Activated naive CD8-positive, alpha-beta T cell treated with anti-CD3 and anti-CD28 coated beads for 36 hours (primary cell): ENCODE measurements at places on chromosomes 6 and 20.
A peak's percentile ranks its signal among the peaks of the same experiment; 100 is the strongest.

GRCh38 chr6:160974304-160974771 lies 17.2 kb upstream of the MAP3K4 start:
- DNase-seq: no peak

DNA sequence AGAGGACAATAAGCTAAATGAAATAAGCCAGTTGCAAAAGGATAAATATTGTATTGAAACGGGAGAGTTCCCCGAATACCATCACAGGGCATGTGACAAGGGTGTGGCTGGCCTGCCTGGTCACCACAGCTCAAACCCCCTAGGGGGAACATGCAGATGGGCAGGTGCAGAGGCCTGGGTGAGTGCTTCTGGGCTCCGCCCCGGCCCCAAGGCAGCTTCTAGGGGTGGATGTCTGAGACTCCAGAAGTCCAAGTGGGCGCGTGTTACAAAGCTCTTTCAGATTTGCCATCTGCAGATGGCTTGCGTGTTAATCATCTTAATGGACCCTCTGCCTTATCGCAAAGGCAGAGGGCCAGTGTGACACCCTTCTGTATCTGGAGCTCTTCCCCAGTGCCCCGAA lies 559.2 kb upstream of the IMPG1 start:
- DNase-seq: no peak

GRCh38 chr20:44580581-44581268 lies 1.7 kb upstream of the PKIG start:
- DNase-seq: no peak

DNA sequence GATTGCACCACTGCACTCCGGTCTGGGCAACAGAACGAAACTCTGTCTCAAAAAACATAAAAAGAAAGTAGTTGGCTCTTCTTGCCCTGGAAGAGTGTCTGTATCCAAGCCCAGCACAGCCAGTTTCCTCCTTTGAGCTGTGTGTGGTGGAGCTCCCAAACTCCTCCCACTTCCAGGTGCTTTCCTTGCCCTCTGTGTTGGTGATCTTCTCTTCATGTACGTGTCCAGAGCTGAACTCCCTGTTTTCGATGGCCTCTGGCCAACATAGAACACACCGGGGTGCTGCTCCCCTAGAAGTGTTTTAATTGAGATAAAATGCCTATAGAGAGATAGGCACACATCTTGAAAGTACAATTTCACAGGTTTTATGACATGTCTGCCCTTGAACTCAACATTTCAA lies 16.7 kb upstream of the SGK2 start:
- DNase-seq: no peak

- DNase-seq: peak; percentile 12
Observed at GRCh38 chr20:20568604-20569205, 143.7 kb downstream of the RALGAPA2 start.

- DNase-seq: peak; percentile 34
Observed at GRCh38 chr20:31721408-31722256, 1.0 kb downstream of the BCL2L1 start.

DNA sequence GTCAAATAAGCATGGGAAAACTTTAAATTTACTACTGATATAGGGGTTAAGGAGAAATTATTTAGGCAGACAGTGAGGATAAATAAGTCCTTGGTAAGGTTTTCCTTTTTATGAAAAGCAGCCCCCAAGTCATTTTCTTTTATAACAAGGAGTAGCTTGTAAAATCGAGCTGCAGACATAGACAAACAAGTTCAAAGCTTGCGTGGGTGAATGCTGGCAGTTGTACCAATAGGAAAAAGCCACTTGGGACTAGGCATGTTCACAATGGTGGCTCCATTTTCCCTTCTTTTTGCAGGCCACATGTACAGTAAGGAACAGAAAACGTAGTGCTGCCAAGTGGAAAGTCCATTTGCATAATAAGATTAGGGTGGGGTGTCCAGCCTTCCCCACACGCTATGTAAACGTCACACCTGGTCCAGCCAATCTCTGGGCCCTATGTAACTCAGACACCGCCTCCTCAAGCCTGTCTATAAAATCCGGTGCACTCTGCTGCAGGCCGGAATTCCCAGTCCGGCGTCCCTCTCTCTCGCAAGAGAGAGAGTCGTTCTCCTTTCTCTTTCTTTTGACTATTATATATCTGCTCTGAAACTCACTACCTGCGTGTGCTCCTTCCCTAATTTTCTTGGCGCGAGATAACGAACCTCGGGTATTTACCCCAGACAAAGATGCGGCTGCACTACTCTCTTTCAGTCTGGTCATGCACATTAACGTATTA lies 217.1 kb upstream of the MAN1A1 start:
- DNase-seq: no peak

GRCh38 chr6:161429921-161430490 lies 156.1 kb upstream of the AGPAT4 start:
- no peak for DNase-seq

DNA sequence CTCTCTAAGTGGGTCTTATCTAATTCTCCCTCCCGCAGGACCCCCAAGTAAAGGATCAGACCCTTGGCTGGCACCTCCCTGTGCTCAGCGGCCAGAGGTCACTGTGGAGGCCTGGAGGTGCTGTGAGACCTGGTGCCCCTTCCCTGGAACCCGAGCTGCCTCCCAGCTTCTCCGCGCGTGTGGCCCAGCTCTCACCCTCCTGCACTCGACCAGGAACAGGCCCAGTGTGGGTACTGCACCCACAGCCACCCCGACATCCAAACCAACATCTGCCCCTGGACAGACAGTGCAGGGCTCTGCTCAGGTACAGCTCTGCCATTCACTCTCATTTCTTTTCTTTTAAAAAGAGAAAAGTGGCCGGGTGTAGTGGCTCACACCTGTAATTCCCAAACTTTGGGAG lies 42.4 kb downstream of the TMEM242 start:
- DNase-seq: no peak

DNA sequence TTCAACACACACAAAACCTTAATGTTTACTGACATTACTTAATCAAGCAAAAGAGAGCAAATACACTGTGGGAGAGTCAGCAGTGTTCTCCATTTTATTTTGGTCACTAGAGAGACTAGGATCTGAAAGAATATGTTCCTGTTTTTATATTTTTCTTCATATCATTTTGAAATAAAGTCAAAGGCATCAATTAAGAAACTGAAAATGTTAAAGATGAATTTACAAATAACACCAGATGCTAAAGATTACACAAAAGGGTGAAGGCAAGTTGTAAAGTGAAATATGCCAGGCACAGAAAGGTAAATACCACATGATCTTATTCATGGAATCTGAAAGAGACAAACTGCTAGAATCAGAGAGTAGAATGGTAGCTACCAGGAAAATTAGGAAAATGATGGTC lies 60.3 kb upstream of the FABP7 start:
- no peak for DNase-seq

DNA sequence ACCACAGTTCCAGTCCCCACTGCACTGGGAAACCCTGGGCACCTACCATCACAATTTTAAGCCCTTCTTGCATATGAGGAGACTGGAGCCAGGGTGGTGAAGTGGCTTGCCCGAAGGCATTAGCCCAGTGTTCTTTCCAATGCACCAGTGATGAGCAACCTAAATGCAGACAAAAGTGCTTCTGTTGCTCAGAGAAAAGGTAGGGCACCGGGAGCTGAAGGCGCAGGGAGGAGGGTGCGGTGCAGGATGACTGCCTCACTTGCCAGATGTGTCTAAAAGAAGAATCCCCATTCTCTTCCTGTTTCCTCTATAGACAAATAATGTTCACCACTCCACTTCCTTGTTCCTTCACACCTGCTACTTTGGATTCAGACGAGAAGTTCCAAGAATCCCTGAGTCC lies 86.5 kb downstream of the QRSL1 start:
- no peak for DNase-seq

- no peak for DNase-seq
Observed at GRCh38 chr20:49987015-49987867, 4.5 kb downstream of the SNAI1 start.

- DNase-seq: no peak
Observed at GRCh38 chr20:40810332-40811000, 121.4 kb upstream of the MAFB start.

- no peak for DNase-seq
Observed at GRCh38 chr20:57653910-57654309, 33.7 kb upstream of the ZBP1 start.

GRCh38 chr20:16362642-16363041 lies 210.6 kb downstream of the KIF16B start:
- no peak for DNase-seq

DNA sequence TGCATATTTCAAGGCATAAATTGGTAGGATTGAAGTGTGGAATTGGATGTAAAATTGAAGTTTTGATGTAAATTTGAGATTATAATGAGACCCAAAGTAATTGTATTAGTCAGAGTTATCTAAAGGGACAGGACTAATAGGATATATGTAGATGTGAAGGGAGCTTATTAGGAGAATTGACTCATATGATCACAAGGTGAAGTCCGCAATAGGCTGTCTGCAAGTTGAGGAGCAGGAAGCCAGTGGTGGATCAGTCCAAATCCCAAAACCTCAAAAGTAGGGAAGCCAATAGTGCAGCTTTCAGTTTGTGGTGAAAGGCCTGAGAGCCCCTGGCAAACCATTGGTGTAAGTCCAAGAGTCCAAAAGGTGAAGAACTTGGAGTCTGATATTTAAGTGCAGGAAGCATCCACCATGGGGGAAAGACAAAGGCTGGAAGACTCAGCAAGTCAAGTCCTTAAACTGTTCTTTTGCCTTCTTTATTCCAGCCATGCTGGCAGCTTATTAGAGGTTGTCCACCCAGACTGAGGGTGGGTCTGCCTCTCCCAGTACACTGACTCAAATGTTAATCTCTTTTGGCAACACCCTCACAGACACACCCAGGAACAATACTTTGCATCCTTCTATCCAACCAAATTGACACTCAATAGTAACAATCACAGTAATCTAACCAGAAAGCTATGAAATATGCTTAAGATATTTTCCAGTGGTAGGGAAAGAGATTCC lies 442.6 kb upstream of the PTCHD4 start:
- no peak for DNase-seq

DNA sequence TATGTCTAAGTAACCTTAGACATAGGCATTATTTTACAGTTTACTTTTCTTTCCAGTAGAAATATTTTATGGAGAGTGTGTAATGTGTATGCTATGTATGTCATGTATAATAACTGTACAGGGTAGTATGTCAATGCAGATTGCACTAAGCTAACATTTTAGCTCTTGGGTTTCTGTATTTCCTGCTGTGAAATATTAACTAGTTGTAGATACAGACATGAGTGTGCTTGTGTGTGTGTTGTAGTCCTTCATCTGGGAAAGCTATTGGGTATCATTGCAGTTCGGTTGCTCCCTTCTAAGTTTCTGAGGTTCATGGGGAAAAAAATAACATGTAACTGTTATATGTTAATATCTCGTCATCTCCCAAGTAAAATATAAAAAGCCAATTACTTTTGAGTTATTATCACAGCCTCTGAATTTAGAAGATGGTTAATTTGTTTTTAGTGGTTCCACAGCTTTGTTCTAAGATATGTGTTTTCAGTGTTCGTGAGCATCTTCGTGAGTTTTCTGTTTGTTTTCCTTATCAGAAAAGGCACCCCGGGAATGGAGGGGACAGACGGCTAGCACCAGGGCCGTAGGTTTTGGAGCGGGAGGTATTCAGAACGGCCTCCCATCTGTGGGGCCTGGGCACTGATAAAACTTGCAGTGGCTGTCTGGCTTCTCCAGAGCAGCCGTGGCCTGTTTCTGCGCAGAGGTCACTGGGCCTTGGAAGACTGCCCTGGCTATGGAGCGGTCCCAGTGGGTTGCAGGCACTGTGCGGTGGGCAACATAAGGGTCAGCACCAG lies 215.0 kb downstream of the ARID1B start:
- no peak for DNase-seq

GRCh38 chr6:74936886-74937285 lies 269.0 kb downstream of the COL12A1 start:
- DNase-seq: no peak

DNA sequence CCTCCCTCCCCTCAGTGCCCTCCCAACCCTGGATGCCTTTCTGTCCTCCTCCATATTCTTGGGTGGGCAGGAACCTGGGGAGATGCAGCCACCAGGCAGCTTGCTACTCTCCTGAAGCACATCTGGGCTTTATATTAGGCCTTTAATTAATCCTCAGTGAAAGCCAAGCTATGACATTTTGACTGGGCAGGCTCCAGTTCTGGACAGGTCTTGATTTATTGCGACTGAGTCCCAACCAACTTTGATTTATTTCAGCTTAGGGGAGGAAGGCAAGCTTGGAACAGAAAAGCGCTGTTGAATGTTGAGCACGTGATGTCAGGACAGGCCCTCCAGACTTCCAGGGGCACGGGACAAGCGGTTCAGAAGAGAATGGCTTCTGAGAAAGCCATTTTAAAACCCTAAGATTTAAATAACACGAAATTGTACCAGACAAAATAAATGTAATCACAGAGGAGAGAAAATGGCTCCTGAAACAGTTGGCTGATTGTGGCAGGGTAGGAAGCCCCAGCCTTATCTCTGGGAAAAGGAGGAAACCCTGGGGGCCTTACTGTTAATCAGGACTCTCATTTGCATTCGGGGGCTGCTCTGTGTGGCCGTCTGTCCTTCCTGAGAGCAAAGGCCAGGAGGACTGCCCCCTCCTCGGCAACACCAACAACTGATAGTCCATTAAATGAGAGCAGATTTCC lies 294.2 kb downstream of the FOXC1 start:
- DNase-seq: no peak

DNA sequence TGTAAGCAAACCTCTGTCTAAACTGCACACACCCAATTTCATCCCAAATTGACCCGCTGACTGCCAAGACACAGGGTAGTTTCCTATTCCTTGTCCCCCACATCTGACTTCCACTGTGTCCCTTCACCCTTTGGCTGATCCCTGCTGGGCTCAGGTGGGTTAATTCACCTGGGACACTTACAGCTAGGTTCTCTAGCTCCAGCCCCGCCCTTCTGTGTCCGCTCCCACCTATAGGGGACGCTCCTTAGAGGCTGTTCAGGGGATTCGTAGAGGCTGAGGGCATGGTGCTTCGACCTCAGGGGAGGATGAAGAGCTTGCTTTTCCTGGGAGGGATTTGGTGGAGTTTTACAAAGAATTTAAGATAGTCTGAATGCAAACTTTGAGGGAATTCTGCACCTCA lies 4.0 kb upstream of the CD93 start:
- DNase-seq: no peak

GRCh38 chr6:142883011-142883410 lies 62.0 kb downstream of the HIVEP2 start:
- no peak for DNase-seq

DNA sequence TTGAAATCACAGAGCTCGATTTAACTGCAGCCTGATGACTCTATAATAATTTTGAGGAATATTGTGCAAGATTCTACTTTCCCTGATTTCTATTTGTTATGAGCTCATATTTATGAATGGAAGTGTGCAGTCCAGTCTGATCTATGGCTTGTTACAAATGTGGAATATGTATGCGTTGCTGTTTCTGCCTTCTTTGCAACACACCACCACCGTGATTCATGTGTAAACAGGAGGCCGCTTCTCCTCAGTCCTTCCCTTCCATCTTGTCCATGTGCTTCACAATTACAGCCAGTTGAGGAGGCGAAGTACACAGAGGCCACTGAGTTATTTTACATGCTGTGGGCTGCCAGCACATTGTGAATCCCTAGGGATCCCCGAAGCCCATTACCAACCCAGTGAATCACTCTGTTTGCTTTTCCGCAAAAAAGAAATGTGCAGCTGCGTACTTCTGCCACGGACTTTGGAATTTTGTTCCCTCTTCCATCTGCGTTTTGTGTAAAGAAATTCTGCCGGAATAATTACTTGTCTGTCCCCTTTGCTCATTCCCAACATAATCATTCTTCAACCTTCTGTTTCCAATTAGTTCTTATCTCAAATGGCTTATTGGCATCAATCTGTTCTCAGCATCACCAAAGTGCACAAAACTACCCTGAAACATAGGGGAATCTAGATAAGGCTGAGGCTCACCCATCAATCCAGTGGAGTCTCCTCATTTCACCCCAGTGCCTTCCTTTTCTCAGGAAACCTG lies 551.6 kb upstream of the CITED2 start:
- DNase-seq: no peak

- no peak for DNase-seq
Observed at GRCh38 chr6:25883536-25883935, 9.5 kb upstream of the SLC17A3 start.
